ENCODE measurements at places on chromosomes 2 and 18.
A peak's percentile ranks its signal among the peaks of the same experiment; 100 is the strongest.

- DNase-seq: peak; percentile 7
These were observed 49.0 kb upstream of the DSG1 start for GRCh38 chr18:31268985-31269406.

GRCh38 chr2:65309699-65310098, 82.1 kb downstream of the ACTR2 start:
- no peak for DNase-seq

GRCh38 chr2:166513952-166514351, 19.9 kb upstream of the SCN7A start:
- no peak for DNase-seq

DNA sequence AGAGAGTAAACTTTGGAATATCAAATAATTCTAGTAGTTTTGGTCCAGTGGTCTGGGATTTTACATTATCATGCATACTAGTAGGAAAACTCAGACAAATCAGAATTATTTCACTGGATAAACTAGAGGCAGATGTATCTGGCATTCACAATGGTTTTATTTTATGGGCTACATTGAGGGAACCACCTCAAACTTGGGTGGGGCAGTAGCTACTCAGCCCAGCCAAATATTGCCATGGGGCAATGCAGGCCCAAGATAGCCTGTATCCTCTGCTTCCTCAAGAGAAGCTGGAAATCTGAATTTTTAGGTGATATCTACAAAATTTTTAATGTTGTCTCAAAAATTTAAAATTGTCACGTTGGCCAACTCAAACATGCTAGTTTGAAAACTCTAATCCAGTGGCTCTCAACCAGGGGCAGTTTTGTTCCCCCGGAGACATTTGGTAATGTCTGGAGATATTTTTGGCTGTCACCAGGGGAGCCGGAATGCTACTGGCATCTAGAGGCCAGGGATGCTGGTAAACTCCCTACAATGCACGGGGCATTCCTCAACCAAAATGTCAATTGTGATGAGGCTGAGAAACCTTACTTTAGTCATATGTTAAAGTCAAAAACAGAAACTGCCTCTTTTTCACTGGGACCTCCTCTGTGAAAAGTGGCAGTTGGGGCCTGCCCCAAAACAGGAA, 172.8 kb upstream of the SPRED2 start:
- DNase-seq: no peak

GRCh38 chr2:166768393-166769123, 119.7 kb upstream of the XIRP2 start:
- no peak for DNase-seq

- peak; percentile 31 for DNase-seq
These were observed 361.8 kb upstream of the PIK3C3 start for GRCh38 chr18:41593171-41593675.

- DNase-seq: no peak
These were observed 59.3 kb downstream of the NTSR2 start for GRCh38 chr2:11610624-11611242.

- no peak for DNase-seq
These were observed 42.7 kb upstream of the TAF1B start for GRCh38 chr2:9800639-9800974.

GRCh38 chr2:178193496-178193822, 853 bp upstream of the OSBPL6 start:
- no peak for DNase-seq

- no peak for DNase-seq
These were observed 127.1 kb downstream of the ANKRD30BL start for GRCh38 chr2:132034646-132035045.

DNA sequence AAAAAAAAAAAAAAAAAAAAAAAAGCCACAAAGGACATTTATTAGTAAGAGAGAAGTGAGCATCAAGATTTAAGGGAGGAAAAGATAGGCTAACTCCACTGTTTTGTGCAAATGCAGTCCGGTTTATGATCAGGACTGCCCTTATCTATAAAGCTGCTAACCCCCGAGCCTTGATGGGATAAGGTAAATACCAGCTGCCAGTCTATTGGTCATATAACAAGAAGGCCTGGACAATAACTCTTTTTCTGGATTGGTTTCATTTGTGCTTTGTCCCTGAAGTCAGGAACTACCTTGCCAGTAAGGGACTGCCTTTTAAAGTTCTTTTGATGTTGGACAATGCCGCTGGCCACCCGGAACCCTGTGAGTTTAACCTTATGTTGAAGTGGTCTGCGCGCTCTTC, 15.4 kb downstream of the PTPN4 start:
- DNase-seq: no peak

DNA sequence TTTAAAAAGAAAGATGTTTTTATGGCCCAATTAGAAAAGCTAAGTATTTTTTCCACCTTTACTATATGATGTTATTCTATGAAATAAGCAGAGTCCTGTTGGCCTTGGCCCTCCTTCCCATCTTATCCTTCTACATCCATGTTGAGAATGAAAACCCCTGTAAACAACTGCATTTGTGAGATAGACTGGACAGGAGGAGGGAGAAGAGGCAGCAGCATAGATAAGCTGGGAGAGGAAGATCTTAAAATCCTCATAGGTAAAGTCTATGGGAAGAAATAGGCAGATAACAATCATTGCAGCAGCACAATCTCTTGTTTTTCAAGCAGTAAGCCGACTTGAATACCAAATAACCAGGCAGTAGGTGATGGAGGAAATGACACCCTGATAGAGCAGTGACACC, 207.6 kb upstream of the PARD3B start:
- DNase-seq: no peak

DNA sequence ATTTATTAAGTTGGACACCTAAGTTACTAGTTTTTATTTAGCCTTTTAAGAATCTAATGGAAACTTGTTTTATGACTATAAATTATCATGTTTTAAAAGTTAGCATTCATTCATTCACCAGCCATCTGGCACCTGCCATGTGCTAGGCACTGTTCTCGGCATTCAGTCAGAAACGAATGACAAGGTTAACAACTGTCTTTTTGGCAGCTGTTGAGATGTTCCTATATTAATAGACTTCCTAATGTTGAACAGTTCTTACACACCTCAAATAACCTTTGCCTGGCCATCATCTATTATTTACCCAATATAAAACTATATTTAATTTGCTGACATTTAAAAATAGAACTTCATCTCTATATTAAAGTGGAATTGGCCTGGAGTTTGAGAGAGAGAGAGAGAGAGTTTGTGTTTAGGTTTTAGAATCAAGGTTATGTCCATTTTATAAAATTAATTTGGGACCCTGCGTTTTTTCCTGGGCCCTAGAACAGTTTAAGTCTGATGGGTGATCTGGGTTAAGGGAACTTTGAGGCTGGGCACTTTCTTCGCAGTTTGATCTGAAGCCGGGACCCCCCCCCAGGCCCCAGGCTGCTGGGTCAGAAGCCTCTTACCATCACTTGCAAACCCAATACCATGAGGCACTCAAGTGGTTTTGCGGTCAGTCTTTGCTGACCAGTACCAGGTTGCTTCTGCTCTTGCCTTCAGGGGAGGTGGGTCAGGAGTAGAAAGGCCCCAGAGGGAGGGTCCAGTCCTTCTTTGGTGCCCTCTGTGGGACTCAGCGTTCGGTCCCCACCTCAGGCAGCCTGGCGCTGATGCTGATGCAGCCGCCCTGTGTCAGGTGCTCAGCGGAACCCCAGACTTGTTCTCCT, 48.3 kb upstream of the ASB1 start:
- DNase-seq: no peak

- no peak for DNase-seq
These were observed 138.7 kb downstream of the PRPF40A start for GRCh38 chr2:152578573-152578972.

DNA sequence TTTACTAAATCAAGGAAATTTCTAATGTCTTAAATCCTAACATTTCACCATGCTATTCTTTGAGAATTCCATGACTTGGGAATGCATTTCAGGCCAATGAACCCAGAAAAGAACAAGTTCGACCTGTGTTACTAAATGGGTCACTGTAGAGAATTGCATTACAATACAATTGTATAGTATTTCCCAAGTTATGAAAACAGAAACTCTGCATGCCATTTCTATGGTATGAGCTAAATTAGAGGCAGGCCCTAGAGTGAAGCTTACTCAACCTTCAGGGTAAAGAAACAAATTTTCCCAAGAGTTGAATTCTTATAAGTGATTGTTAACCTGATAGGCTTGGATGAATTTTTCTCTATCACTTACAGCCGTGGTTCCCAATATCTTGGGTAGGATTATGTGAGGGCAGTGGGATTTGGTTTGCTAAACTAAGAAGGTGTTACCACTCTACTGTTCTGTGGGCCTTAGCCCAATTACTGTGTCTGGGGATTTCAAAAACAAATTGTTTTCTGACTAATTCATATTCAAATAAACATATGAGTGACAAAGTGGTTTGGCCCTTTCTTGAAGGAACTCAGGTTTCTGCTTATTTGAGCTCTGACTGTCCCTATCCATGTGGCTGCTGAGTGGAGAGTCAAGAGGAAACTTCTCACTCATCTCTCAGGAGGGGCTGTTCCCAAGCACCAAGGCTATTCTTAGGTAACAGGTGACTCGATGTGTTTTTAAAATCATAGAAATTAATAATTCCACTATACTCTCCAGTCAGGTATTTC, 11.2 kb upstream of the SERPINB7 start:
- DNase-seq: peak; percentile 33

DNA sequence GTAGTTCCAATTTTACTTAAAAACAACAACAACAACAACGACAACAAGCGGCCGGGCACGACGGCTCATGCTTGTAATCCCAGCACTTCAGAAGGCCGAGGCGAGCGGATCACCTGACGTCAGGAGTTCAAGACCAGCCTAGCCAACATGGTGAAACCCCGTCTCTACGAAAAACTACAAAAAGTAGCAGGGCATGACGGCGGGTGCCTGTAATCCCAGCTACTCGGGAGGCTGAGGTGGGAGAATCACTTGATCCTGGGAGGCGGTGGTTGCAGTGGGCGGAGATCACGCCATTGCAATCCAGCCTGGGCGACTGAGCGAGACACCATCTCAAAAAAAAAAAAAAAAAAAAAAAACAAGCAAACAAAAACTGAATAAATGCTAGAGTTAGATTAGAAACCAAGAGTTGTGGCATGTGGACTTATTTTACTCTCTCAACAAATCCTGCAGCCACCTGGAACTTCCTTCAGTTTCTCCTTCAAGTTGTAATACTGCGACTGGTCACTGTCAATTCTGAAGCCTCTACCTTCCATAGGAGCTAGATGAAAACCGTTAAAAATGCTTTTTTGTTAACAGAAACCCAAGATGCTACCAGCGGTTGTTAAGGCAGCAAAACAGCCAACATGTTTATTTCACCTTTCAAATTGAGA, 1.3 kb downstream of the ATP5F1A start:
- no peak for DNase-seq

- DNase-seq: no peak
These were observed 41.9 kb upstream of the TBC1D8 start for GRCh38 chr2:101193033-101193626.

DNA sequence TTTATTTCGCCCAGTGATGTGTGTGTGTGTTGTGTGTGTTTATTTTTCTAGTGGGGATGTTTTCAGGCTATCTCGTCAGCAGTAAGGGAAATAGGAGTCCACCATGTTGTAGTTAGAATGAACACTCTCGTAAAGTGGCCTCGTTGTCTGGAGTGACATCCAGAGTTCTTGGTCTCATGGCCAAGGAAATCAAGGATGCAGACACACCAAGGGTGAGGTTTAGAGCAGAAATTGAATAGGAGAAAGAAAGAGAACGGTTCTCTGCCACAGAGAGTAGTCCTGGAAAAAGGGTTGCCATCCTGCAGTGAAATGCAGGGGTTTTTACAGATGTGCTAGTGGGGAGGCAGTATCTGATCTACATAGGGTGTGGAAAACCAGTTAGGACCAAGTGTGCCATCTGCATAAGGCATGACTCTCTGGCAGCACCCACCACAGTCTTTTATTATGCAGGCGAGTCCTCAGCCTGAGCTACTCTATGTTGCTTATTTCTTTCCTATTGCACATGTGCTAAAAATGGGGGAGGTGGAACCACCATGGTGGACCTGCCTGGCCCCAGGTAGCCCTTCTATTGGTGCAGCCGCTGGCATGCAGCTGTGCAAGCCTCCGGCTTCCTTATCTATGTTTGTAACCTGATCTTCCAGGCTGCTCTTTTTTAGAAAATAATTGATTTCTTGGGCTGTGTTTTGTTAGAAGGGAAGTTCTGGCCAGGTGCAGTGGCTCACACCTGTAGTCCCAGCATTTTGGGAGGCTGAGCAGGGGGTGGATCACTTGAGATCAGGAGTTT, 23.2 kb downstream of the RALB start:
- DNase-seq: no peak

- no peak for DNase-seq
These were observed 42.8 kb upstream of the INHBB start for GRCh38 chr2:120303177-120303576.

DNA sequence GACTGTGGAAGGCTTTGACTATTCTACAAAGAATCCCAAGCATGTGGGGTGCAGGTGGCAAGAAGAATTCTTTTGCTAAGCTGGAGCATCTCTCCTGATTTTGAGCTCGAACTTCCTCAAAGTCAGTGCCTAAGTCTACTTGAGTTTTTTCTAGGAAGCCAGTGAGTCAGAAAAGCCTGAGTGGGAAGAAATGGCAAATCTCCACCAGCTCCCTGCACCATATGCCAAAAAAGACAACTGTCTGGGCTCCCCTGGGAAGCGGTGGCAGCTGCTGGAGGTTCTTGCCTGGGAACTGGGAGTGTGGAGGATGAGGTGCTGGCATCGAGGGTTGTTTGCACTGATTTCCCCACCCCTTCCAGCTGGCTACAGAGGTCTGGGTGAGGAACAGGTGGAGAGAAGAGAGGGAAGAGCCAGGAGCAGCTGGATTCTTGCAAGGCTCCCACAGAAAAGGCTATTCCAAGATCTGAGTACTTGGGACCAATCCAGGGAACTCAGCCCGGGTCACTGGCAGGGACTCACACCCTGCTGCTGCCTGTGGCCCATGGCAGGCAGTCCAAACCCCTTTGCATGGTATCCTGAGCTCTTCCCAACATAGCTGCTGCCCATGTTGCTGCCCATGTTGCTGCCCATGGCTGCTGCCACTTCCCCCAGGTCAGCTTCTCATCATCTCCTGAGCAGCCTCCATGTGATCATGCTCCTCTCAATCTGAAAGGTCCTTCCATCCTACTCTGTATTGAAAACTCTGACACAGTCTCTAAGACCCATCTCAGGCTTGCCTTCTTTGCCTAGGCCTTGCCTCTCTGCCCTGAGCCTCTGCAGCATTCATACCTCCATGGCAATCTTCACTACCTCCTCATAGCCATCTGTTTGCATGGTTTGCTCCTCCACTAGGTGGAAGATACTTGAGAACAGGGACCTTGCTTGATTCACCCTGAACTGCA, 128.3 kb upstream of the SPATS2L start:
- peak; percentile 8 for DNase-seq

- peak; percentile 7 for DNase-seq
These were observed 355.6 kb downstream of the PARD3B start for GRCh38 chr2:204900910-204901309.

DNA sequence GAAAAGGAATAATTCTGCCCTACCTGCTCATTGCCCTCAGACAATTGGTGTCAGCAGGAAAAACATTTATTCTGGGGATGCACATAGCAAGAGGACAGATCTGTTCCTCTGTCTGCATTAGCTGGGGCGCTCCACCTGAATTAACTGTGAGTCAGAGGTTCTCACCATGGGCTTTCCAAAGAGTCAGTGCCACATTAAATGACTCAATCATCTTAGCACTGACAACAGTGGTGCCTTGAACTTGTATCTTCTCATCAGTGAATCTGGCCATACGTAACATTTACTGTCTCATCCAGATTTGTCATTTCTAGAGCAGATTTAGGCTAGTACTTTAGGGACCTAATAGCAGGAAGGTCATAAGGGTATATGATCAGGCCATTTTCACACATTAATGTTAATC, 358.1 kb upstream of the CRIM1 start:
- no peak for DNase-seq

Measured in iris pigment epithelial cell (primary cell).